ENCODE measurements at places on chromosomes 3 and 15. TPM values are rescaled to one million over a fixed set of nuclear protein-coding genes. Genes with fewer than 3 reads are reported as not detected.

The DZIP1L gene
- 1.6 TPM for polyA plus RNA-seq

The GPR171 gene
- polyA plus RNA-seq, result 2.4 TPM

The FBXW12 gene
- not detected for polyA plus RNA-seq

The GOLGA8R gene
- not detected for polyA plus RNA-seq

DNA sequence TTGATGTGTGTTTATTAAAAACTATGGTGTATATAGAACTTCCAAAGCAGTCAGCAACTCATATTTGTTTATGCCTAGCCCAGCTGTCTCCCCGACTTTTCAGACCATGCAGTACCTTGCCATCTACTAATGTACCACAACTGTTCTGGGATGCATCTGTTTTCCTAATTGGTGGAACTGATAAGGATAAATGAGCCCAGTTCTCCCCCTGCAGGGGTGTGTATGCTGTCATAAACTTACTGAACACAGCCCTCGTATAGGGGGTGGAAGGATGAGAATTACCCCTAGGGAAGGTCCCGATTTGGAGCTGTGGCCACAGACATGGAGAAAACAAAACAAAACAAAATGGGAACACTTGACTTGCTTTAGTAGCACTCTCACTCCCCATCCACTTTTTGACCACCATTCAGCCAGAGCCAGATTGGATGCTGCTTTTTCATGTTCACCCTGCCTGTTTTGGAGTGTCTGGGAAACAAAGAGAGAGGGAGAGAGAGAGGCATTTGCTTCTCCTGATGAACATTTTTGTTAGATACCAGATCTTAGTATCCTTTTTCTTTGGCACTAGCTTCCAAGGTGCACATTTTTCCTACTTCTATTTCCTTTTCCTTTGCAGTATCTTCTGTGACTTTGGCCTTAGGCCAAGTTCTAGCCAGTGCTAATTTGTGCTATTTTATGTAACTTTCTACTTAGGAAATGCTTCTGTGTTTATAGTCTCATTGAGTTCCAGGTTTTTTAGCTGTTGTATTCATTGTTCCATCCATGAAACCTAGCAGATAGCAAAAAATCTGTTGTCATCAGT is 29.1 kb downstream of the CADM2 start:
- H3K27me3 ChIP-seq, result no peaks in the 10 kb centered on the region
- H3K4me3 ChIP-seq, result no peak overlapping the region
- peak; percentile 10 for DNase-seq
- H3K4me1 ChIP-seq, result peaks cover 11% of the 10 kb centered on the region
- no peak overlapping the region for H3K27ac ChIP-seq

DNA sequence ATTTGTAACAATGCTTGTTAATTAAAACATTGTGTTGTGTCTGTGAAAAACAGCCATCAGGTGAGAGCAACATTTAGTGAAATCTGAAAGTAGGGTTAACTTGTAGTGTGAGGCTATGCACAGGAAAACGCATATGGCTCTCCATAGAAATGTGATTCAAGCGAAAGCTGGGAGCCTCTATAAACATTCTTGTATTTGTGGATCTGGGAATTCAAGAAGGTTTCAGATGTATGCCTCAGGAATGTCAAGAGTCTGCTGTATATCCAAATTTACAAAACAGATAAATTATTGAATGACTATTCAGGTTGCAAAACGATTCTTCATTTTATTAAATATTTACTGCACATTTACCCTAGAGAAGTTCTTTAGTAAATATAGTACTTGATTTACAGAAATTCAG is 166.0 kb downstream of the THSD4 start:
- H3K27me3 ChIP-seq, result no peaks in the 10 kb centered on the region
- H3K4me1 ChIP-seq, result peaks cover 13% of the 10 kb centered on the region
- H3K4me3 ChIP-seq, result no peak overlapping the region
- H3K36me3 ChIP-seq, result no peaks in the 10 kb centered on the region

- H3K4me3 ChIP-seq, result no peak overlapping the region
- H3K36me3 ChIP-seq, result peaks cover 2% of the 10 kb centered on the region
- H3K4me1 ChIP-seq, result no peaks in the 10 kb centered on the region
- no peak for DNase-seq
- H3K27me3 ChIP-seq, result no peaks in the 10 kb centered on the region
- H3K27ac ChIP-seq, result no peak overlapping the region
These were observed 83.8 kb downstream of the RAD18 start for GRCh38 chr3:8879347-8879944.

DNA sequence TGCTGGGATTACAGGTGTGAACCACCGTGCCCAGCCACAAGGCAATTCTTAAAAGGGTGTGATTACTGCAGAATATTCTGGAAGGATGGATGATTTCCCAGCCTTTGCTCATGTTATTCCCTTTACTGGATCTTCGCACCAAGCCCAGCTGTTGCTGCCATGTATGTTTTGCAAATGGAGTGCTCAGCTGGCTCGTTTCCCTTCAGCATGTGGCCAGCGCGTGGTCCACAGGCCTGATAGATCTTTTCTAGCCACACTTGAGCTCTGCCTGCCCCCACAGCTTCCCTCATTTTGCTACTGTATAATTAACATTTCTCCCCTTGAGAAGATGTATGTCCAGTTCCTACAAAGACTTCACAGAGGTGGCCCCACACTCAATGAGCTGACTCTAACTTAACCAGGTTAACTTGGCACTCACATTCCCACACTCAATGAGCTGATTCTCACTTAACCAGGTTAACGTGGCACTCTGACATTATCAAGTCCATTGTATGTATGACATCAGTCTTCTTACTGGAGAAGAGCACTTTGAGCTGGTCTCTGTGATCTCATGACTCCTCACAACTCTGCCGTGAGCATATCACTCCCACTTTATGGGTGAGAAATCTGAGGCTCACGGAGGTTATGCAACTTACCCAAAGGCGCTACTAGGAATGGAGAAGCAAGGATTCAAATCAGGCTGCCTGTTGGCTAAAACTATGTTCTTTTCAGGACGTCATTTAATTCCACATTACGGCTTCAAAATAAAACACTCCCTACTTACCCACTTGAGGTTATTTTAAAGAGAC is 49.2 kb downstream of the TM4SF4 start:
- H3K36me3 ChIP-seq, result no peaks in the 10 kb centered on the region
- H3K27ac ChIP-seq, result no peak overlapping the region
- no peaks in the 10 kb centered on the region for H3K4me1 ChIP-seq
- H3K4me3 ChIP-seq, result no peak overlapping the region

DNA sequence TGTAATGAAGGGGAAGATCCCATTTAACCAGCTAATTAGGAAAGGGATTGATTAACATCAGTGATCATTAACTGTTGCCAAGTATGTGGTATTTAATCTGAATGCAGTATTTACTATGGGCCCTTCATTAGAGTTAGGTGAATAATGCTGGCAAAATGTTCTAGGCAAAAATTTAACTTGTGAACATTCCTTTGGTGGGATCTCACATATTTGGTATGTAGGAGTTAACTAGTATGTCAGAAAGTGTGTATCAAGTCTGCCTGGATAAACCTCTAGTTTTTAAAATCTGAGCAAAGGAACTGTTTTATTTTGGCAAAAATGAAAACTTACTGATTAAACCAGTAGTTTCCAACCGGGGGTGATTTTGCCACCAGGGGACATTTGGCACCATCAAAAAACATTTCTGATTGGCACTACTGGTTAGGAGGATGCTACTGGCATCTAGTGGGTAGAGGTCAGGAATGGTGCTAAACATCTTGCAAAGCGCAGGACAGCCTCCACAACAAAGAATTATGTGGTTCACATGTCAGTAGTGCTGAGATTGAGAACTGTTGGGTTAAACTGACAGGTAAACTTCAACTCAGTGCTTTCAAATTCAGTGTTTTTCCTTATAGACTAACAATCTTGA is 22.5 kb downstream of the LRTM1 start:
- H3K4me3 ChIP-seq, result no peak overlapping the region
- no peaks in the 10 kb centered on the region for H3K4me1 ChIP-seq
- peaks cover 2% of the 10 kb centered on the region for H3K27me3 ChIP-seq
- no peak for DNase-seq

GRCh38 chr3:13825821-13826220 is 54.0 kb downstream of the WNT7A start:
- H3K27me3 ChIP-seq, result no peaks in the 10 kb centered on the region
- DNase-seq, result no peak
- H3K4me1 ChIP-seq, result no peaks in the 10 kb centered on the region
- no peak overlapping the region for H3K4me3 ChIP-seq
- H3K27ac ChIP-seq, result no peak overlapping the region
- H3K36me3 ChIP-seq, result no peaks in the 10 kb centered on the region

- peaks cover 5% of the 10 kb centered on the region for H3K4me1 ChIP-seq
- no peaks in the 10 kb centered on the region for H3K36me3 ChIP-seq
- peak; percentile 95 for DNase-seq
- peak overlapping the region; percentile 96 for H3K27ac ChIP-seq
- H3K4me3 ChIP-seq, result peak overlapping the region; percentile 61
- no peaks in the 10 kb centered on the region for H3K27me3 ChIP-seq
These were observed 1.7 kb downstream of the HYAL2 start for GRCh38 chr3:50320853-50321335.

DNA sequence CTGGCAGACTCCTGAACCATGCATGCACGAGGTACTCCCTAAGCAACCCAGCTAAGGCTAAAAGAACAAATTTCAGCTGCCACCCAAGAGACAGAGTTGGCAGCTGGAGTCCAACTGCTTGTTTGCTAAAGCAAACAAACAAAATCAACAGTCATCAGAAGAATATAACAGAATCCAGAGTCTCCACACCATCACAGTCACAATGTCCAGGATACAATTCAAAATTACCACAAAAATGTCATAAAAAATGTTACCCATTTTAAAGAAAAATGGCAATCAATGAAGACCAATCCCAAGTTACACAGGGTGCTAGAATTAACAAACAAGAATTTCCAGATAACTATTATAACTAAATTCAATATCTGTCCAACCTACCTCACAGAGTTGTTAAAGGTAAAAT is 42.9 kb downstream of the RFTN1 start:
- H3K4me1 ChIP-seq, result no peaks in the 10 kb centered on the region
- H3K27me3 ChIP-seq, result no peaks in the 10 kb centered on the region
- no peak overlapping the region for H3K27ac ChIP-seq
